Spinal cord (tissue), 10 donors: ENCODE measurements at places on chromosomes 2 and 18. TPM values are rescaled to one million over a fixed set of nuclear protein-coding genes. Genes with fewer than 3 reads are reported as not detected.

DNA sequence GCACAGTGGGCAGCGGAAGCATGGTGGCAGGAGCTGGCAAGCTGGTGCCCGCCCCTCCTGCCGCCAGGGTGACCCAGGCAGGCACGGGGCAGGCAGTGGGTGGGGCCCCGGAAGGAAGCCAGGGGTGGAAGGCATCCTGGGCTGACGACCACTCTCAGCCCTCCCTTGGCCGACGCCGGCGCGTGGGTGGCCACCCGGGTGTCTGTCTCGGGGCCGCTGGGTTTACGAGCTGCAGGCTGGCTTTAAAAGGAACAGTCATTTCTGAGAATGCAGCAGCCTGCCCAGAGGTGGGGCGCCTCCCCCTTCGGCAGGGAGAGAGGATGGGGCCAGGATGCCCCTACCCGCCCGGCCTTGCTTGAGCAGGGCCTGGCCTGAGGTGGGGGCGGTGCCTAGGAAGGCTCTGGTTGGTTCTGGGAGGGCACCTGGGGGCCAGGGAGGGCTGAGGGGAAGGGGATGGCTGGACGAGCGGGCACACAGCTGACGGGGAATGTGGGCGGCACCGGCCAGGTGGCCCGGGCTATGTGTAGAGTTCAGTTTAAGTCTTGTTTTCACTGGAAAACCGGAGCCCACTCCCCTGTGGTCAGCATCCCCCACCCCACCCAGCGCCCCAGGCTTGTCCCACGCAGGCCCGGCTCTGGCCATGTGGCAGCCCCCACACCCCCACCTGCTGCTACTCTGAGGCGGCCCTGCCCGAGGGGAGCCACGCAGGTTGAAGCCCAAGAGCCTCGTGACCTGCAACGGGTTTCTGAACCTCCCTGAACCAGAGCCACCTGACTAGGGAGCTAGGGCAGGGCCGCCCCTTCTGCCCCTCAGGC is 6.3 kb downstream of the BOK start:
- no peak for DNase-seq

DNA sequence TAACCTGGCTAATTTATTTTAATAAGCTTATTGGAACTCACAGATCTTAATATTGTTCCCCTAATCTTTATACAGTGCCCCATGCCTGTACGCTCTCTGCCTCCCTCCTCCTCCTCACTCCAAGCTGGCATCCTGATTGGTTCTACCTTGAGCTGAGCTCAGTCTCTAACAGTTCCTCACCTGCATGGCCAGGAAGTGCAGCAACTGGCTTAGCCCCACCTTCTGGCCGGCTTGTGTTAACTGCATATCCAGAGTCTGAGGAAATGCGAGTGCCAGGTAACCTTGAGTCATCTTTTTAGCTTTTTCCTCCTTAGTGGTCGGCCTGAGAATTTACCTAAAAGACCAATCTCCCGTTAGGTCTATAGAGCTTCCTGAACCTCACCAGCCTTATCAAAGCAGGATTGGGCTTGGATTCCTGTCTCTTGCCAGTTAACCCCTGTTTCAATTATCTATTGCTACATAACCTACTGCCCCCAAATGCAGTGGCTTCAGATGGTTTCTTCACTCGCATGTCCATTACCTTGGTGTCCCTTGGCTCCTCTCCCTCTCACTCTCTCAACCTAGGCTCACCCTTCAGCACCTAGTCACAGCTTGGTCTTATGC is 89.5 kb upstream of the STK39 start:
- no peak for DNase-seq

Gene SGPP2
- 8.9 TPM for total RNA-seq

- DNase-seq: no peak
Measured at GRCh38 chr18:30248056-30248455, 794.5 kb downstream of the DSC3 start.

- no peak for DNase-seq
Measured at GRCh38 chr2:186822323-186822722, 26.6 kb downstream of the ZSWIM2 start.

DNA sequence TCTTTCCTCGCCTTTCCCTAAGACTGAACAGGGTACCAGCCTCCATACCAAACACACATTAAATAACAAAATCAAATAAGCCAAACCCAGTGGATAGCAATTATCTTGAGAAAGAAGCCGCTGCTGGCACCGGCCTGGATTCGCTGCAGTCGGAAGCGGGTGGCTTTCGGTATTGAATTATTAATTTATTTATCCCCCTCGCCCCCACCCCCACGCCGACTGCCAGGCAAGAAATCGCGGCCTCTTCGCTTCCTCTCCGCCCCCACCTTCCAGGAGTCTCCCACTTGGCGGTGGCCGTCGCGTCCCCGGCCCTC is 370 bp upstream of the ZNF804A start:
- no peak for DNase-seq

- peak; percentile 83 for DNase-seq
Measured at GRCh38 chr2:207161247-207162123, 4.3 kb downstream of the KLF7 start.

DNA sequence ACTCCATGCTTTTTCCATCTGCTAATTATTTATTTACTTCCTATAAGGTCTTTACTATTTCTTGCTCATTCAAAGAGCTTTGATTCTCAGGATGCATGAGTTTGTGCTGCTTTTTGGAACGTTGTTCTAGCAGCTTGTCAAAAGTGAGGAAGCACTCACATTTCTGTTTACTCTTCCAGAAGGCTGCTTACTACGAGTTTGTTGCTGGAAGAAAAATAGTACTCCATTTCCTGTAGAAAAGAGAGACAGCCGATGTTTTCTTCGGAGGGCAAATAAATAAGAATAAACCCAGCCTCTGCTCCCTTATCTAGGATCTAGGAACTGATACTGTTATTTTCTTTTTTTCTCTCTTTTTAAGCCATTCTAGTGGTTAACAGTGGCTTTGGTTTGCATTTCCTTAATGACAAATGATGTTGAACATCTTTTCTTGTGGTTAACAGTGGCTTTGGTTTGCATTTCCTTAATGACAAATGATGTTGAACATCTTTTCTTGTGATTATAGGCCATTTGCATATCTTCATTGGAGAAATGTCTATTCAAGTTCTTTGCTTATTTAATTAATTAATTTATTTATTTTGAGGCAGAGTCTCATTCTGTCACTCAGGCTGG is 20.5 kb downstream of the CYP27A1 start:
- DNase-seq: no peak

- DNase-seq: no peak
Measured at GRCh38 chr2:136021406-136021805, 36.0 kb upstream of the DARS1 start.

Gene STARD6
- total RNA-seq: 0.69 TPM

- DNase-seq: no peak
Measured at GRCh38 chr2:584863-585823, 92.1 kb downstream of the TMEM18 start.

DNA sequence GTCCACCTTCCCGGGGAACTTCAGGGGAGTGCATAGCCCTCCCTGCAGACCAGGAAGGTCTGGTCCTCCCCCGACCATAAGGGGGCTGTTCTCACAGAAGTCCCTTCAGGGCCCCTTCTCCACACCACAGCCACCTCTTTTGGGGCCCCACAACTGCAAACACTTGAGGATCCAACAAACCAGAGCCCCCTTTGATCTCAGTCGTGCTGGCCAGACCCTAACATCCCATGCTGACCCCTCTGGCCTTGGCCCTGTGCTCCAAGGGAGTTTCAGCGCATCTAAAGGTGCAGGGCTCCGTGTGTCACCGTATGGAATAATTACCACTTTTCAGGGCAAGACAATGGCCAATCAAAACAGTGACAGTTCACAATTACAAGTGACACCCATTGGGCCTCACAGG is 57.7 kb downstream of the ADNP2 start:
- DNase-seq: no peak

GRCh38 chr2:236175548-236176150 is 7.5 kb upstream of the GBX2 start:
- DNase-seq: no peak

- no peak for DNase-seq
Measured at GRCh38 chr2:241010531-241011295, 12.3 kb downstream of the SNED1 start.

GRCh38 chr18:51017140-51017879 is 12.7 kb upstream of the SMAD4 start:
- no peak for DNase-seq

DNA sequence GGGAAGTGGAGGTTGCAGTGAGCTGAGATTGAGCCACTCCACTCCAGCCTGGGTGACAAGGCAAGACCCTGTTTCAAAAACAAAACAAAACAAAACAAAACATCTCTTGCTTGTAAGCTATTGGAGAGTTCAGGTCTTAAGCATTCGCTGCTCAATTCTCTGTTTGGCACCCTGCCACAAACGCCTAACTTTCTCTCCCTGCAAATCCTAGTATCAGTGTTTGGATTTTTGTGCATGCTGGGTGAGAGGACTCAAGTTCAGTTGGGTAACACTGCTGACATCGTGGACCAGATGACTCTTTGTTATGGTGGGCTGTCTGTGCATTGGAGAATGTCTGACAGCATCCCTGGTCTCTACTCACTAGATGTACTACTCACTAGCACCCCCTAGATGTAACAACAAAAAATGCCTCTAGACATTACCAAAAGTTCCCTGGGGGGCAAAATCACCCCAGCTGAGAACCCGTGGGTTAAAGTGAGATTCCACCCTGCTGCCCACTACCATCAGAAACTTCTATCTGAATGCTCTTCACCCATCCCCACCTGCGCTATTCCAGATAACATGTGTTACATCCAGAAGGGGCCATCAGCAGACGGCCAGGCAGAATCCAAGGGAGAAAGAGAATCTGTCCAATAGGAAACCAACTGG is 50.9 kb downstream of the CACNB4 start:
- no peak for DNase-seq

- DNase-seq: no peak
Measured at GRCh38 chr2:204750389-204750788, 205.1 kb downstream of the PARD3B start.

Gene LYPD6B
- 5.7 TPM for total RNA-seq

- no peak for DNase-seq
Measured at GRCh38 chr2:37326866-37327634, 2.4 kb upstream of the PRKD3 start.

- DNase-seq: peak; percentile 77
Measured at GRCh38 chr2:110211938-110212858, at the start of gene MTLN. Gene MTLN (minus strand): TSS chr2:110212547. CDS start chr2:110212525, 22 bp downstream.

GRCh38 chr2:177692783-177693269 is 300.3 kb downstream of the AGPS start:
- no peak for DNase-seq

Gene SNTG2
- total RNA-seq: 4.2 TPM

DNA sequence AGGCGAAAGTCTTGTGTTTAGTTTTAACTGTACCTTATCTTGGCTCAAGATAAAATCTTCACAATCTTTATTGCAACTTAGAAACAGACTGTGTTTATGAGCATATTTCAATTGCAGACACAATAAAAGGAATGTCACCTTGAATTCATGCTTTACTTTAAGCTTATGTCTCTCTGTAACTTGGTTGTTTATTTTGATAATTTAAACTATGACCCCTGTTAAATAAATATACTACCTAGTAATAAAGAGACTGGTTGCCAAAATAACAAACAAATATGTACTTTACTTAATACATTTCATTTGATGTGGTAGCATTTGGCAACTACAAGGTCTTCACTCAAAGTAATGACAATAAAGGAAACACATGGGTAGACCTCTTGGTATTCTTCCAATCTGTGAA is 202.6 kb downstream of the KCNJ3 start:
- no peak for DNase-seq

Gene POMC
- total RNA-seq: 2.6 TPM

Gene KIF3C
- total RNA-seq: 26.2 TPM

- no peak for DNase-seq
Measured at GRCh38 chr2:128446874-128447537, 128.3 kb upstream of the HS6ST1 start.

Gene KHK
- 6.0 TPM for total RNA-seq

Gene RGPD3
- 0.50 TPM for total RNA-seq

DNA sequence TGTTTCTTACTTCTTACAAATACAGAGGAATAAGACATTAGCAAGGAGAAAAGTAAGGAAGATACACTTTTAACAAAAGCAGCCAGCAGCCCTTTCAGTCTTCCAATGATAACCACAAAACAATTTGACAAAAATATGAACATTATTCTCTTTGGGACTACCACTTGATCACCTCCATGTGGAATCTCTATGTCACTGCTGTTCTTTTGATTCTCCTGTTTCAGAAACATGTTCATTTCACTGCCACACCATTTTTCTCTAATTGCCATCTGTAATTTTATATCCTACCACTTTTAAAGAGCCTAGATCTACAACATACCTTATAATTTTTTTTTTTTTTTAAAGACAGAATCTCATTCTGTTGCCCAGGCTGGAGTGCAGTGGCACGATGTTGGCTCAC is 10.9 kb downstream of the INO80D start:
- no peak for DNase-seq

DNA sequence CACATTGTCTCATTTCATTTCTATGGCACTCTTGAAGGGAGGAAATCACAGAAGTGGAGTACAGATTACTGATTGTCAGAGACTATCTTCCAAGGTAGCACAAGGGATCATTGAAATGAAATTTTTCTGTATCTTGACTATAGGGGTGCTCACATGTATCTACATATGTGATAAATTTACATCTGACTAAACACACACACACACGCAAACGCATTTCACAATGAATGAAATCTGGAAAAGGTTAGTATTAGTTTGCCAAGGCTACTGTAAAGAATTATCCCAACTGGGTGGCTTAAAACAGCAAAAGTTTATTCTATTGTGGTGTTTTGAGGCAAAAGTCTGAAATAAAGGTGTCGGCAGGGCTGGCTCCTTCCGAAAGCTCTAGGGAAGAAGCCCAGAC is 144.6 kb downstream of the SH3BP4 start:
- DNase-seq: no peak

Gene NMUR1
- 0.30 TPM for total RNA-seq

DNA sequence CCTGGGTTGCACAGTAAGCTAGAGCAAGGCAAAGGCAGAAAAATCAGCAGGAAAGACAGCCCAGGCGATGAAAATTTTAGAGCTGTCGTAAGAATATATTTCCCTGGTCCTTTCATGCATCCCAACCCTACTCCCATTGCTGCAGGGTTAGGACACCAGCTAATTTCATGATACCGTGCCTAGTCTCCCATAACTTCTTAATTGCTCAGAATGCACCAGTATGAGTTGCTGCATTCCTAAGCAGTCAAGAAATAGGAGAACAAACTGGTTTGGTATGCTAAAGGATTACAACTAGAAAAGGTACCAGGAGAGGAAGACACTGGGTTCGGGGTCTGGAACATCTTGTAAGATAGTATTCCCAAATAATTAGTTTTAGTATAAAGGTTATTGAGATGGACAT is 269.4 kb upstream of the NRXN1 start:
- no peak for DNase-seq

DNA sequence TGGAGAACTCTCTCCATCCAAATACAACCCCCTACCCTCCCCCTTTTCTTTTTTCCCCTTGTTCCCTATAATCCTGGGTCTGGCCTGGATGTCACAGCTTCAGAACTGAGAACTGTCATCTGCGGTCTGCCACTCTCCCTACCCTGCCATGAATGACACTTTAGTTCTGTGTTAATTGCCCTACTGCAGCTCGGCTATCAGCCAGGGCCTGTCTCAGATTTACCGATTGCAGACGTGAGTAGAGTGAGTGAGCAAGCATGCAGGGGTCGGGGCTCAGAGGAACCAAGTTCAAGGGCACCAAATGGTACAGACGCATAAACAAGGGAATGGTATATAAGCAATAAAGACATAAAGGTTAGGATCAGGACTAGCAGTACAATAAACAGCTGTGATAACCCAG is 967.8 kb downstream of the BCL11A start:
- no peak for DNase-seq

Gene HMSD
- total RNA-seq: 1.2 TPM
